ENCODE measurements at places on chromosomes 4 and X.

DNA sequence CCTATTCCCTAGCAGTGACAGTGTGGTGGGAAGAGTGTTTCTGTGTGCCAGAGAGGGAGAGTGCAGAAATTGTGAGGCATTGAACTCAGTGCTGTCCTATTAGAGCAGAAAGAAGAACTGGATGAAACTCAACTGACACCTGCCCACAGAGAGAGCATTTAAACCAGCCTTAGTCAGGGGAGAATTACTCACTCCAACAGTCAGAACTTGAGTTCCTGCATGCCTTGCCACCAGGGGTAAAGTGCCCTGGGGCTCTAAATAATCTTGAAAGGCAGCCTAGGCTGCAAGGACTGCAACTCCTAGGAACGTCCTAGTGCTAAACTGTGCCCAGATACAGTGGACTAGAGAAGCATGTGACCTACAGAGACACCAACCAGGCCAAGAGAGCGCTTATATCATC is 12.8 kb downstream of the CYSLTR1 start:
- DNase-seq = no peak

DNA sequence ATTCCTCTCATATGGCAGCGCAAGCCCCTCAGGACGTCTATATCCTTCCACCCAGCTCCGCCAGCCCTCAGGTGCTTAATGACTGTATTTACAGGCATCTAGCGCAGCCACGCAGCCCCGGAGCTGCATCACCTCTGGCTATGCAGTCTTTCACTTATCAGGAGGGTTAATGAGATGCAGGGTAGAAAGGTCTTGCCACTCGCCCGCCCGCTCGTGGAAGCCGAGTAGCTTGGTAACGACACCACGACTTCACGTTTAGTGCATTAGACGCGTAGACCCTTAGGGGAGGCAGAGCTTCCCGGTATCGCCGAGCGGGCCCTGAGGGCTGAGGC is 1.5 kb upstream of the SLC16A2 start:
- peak; percentile 49 for DNase-seq

- DNase-seq = no peak
Observed at GRCh38 chrX:22313766-22314165, 41.1 kb downstream of the CBLL2 start.

DNA sequence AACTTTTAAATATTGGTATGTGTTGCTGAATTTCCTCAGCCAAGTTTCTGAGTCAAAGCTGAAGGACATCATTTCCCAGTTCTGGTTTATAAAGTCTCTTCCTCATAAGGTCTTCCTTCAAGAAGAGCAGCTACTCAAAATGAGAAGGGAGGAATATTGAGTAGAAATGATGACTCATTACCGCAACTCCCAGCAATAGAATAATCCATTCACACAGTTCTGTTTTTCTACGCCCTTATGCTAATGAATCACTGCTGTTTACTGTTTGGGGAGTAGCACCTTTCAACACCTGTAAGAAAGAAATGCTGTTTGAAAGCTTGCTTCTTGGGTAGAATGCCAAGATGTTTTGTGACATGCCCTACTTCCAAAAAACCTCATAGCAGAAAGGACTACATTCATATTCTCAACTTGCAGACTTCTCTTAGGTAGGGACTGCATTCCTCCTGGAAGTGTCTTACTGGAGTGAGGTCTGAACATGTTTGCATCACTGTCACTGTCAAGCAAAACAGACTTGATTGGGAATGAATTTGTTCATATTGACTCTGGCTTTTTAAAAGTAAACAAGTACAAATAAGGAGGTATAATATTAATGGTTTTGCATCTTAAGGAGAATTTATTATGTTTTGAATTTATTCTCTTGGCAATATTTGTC is 147.2 kb upstream of the BANK1 start:
- DNase-seq = no peak

- DNase-seq = no peak
Observed at GRCh38 chrX:155188786-155189185, 27.5 kb upstream of the VBP1 start.

DNA sequence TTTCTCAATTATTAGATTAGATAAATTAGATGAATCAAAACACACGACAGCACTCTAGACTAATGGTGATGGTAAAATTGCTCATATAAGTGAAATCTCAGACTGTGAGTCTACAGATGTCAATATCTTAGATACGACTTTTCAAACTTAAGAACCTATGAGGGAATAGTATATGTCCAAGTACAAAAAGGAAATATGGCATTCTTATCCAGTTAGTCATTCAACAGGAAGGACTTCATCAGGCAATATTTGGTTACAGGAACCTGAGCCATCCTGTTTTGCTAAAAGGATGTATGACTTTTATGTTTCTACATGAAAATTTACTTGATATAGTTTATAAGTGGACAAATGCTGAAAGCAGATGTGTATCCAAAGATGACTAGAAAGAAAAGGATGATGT is 107.0 kb downstream of the CT47B1 start:
- DNase-seq = no peak

- DNase-seq = no peak
Observed at GRCh38 chrX:101206471-101206870, 13.1 kb upstream of the DRP2 start.

- no peak for DNase-seq
Observed at GRCh38 chr4:67160394-67160793, 384.9 kb downstream of the CENPC start.

DNA sequence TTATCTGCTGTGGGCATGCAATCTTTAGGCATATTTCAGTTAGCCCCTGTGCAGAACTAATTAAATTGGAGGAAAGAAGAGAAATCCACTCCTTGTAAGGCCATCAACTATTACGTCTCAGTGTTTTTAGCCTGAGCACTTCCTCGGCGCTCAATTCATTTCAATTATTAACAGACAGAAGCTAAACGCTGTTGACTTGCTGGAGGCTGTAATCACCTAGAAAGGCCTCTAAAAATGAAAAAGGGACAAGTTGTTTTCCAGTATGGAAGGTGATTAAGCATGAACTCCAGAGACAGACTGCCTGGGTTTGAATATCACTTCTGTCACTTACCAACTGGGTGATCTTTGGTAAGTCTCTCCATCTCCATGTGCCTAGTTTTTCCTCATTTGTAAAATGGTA is 59.6 kb downstream of the LEF1 start:
- DNase-seq = no peak

- DNase-seq = peak; percentile 58
Observed at GRCh38 chrX:9352694-9353411, 112.0 kb upstream of the TBL1X start.

GRCh38 chr4:47198791-47199190 is 167.4 kb downstream of the GABRB1 start:
- DNase-seq = no peak

- DNase-seq = no peak
Observed at GRCh38 chr4:148015058-148015457, 283.2 kb downstream of the ARHGAP10 start.

GRCh38 chr4:158535130-158535614 is 13.5 kb downstream of the RXFP1 start:
- no peak for DNase-seq

- DNase-seq = no peak
Observed at GRCh38 chr4:3531318-3531878, 824 bp downstream of the LRPAP1 start.

DNA sequence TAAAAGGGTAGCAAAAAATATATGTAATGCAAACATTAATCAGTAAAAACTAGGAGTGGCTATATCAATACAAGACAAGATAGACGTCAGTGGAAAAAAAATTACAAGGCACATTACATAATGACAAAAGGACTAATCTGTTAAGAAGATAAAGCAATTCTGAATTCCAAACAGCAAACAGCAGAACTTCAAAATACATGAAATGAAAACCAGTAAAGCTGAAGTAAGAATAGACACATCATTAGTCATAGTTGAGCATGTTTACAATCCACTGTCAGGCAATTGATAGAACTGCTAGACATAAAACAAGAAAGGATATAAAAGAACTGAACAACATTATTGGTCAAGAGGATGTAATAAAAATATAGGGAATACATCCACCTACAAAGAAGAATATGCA is 12.2 kb downstream of the SULT1B1 start:
- DNase-seq = no peak

DNA sequence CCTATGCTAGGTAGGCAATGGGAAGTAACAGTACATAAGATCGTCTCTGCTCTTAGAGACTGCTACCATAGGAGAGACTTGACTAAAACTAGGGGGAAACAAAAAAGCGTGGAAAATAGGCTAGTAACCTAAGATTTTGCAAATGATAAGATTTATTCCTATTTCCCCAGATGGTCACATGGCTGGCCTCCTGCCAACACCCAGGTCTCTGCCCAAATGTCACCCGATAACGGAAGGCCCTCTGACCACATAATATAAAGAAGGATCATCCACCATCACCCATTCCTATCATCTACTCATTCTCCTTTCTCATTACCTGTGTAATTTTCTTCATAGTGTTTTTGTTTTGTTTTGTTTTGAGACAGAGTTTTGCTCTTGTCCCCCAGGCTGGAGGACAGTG is 4.7 kb downstream of the LAMP2 start:
- DNase-seq = no peak

GRCh38 chr4:120299631-120300030 is 233.0 kb upstream of the MAD2L1 start:
- DNase-seq = no peak

DNA sequence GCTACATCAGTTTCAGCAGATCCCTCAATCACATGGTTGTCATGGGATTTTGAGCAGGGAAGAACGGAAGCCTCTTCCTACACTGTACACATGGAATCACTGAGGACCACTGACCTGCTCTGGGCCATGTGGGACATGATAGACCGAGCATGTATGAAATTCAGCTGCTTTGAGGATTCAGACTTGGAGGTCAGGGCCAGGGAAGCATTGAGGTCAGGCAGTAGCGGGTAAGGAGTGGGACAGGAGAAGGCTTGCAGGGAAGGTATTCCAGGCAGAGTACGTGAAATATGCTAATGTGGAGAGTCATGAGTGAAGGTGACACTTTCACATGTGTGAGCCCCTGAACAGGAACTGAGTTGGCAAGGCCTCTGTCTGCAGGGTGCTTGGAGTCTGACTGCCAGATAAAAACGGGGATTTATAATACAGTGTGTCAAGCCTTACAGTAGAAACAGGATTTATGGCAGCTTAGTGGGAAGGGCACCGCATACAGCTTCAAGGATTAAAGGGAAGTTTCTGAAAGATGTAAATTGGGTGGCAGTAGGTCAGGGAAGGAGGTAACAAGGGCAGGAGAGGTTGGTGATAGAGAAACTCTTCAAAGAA is 111.7 kb downstream of the STK32B start:
- DNase-seq = no peak

Measured in activated CD8-positive, alpha-beta memory T cell treated with anti-CD3 and anti-CD28 coated beads, Interleukin-2, amount 50 U/mL, for 48 hours (primary cell).